ENCODE measurements at places on chromosomes 5 and 9. TPM values are rescaled to one million over a fixed set of nuclear protein-coding genes. Genes with fewer than 3 reads are reported as not detected.

ZFAND5 gene
- total RNA-seq: 183 TPM

ATP10B gene
- total RNA-seq: not detected

SREK1 gene
- 33.5 TPM for total RNA-seq

CFAP157 gene
- not detected for total RNA-seq

SNCB gene
- 0.44 TPM for total RNA-seq

CSF2 gene
- not detected for total RNA-seq

GRCh38 chr5:88404405-88404804 lies 135.8 kb upstream of the TMEM161B start:
- no peak for DNase-seq
- H3K4me3 ChIP-seq: no peak overlapping the region
- no peaks in the 10 kb centered on the region for H3K27me3 ChIP-seq
- H3K27ac ChIP-seq: no peak overlapping the region

- H3K4me1 ChIP-seq: peaks cover 82% of the 10 kb centered on the region
- peak overlapping the region; percentile 95 for H3K27ac ChIP-seq
These were observed 54.5 kb downstream of the ZNF366 start for GRCh38 chr5:72452515-72453245.

GRCh38 chr5:128144491-128144890 lies 60.9 kb downstream of the SLC12A2 start:
- no peak for DNase-seq
- no peak overlapping the region for H3K27ac ChIP-seq
- H3K4me1 ChIP-seq: no peaks in the 10 kb centered on the region
- no peaks in the 10 kb centered on the region for H3K27me3 ChIP-seq
- H3K36me3 ChIP-seq: peaks cover 37% of the 10 kb centered on the region

- DNase-seq: no peak
- no peaks in the 10 kb centered on the region for H3K27me3 ChIP-seq
- no peak overlapping the region for H3K4me3 ChIP-seq
- peaks cover 9% of the 10 kb centered on the region for H3K4me1 ChIP-seq
- no peak overlapping the region for H3K27ac ChIP-seq
These were observed 71.4 kb upstream of the CPEB4 start for GRCh38 chr5:173816728-173817127.

DNA sequence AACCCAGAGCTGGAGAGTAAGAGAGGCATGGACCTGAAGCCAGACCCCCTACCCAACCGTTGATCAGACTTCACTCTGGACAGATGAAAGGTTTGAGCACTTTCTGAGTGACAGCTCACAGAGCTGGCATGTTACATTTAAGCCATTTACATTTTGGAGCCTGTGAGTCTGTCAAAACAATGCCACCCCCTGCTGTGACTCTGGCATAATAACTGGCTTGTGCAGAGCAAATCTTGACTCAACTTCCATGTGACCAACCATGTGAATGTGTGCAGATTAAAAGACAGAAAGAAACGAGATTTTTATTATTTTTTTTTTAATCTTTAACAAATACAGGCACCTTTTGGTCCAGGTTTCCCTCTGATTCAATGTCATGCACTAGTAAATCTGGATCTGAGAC lies 48.5 kb downstream of the MFAP3 start:
- peaks cover 37% of the 10 kb centered on the region for H3K4me1 ChIP-seq
- H3K36me3 ChIP-seq: no peaks in the 10 kb centered on the region
- H3K27me3 ChIP-seq: no peaks in the 10 kb centered on the region
- no peak overlapping the region for H3K4me3 ChIP-seq
- DNase-seq: no peak

GRCh38 chr5:102737161-102737560 lies 17.9 kb upstream of the PAM start:
- no peak overlapping the region for H3K4me3 ChIP-seq
- no peaks in the 10 kb centered on the region for H3K36me3 ChIP-seq
- no peak overlapping the region for H3K27ac ChIP-seq
- no peaks in the 10 kb centered on the region for H3K4me1 ChIP-seq
- H3K27me3 ChIP-seq: no peaks in the 10 kb centered on the region
- DNase-seq: no peak

DNA sequence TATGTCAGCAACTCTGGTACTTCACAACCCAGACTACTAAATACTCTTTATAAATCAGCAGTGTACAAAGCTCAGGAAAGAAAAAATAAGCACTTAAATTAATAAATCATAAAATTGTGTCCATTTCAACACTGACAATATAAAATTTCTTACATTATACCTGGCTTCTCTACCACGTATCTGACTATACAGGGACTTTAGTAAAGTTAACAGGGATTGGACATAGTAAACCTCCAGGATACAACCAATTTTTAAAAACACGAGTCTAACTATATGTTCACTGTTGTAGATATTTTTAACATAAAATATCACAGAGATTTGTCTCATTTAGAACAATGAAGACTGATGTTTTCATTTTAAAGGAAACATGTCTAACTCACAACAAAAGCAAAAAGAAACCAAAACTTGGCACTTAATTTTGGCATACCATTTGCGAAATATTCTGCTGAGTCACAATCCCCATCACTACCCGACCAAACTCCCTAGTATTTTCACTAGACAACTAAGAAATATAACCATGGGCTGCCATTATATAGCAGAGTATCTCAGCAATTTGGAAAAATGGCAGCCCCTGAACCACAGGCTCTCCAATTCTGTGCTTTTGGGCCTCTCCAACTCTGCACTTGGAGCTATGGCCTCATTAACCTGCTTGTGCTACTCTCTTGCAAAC lies 14.4 kb downstream of the FAM169A start:
- no peaks in the 10 kb centered on the region for H3K36me3 ChIP-seq
- no peaks in the 10 kb centered on the region for H3K4me1 ChIP-seq
- H3K27ac ChIP-seq: no peak overlapping the region
- no peak overlapping the region for H3K4me3 ChIP-seq
- DNase-seq: no peak

DNA sequence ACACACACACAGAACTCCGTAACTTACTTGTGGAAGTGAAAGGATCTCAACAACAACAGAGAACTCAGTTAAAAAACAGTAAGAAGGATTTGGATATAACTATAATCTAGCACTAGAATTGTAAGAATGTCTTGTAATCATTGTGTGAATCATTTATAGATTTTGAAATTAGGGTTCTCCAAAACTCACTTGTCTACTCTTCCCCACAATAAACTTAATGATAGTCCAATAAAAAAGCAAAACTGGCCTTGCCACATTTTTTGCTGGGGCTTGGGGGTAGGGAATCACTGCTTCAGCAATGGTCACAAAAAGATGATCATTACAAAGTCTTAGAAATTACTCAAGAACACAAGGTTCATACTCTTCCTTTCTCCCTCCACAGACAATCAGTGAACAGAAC lies 8.8 kb downstream of the TBCA start:
- no peak for DNase-seq
- H3K4me1 ChIP-seq: peaks cover 59% of the 10 kb centered on the region
- H3K4me3 ChIP-seq: no peak overlapping the region
- H3K27me3 ChIP-seq: no peaks in the 10 kb centered on the region
- peaks cover 10% of the 10 kb centered on the region for H3K36me3 ChIP-seq

DNA sequence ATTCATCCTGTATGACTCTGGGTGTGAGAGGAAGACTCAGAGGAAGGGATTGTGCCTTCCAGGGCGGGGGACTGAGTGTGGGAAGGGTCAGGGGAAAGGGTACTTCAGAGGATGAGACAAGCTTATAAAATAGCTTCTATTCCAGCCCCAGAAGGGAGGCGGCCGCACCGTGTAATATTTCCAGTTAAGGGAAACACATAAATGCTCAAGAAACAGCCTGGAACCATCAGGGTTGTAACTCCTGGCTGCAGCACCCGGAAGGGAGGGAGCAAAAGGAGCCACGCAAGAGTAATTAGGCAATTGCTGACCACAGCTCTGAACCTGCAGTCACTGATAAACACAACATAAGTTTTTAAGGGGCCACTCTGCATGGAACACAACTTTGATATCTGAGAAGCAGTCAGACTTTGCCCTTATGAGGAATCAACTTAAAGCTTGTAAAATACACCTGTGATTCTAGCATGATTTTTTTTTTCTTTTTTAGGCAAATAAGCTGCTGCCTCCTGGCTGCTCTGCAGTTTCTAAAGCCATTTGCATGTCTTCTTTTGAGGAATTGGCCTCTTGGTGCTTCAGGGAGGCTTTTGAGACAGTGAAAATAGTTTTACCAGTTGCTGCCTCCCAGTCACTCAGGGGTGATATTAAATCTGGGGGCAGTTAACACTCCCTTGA lies 382.7 kb downstream of the ENC1 start:
- no peak overlapping the region for H3K4me3 ChIP-seq
- H3K4me1 ChIP-seq: peaks cover 20% of the 10 kb centered on the region
- peak overlapping the region; percentile 76 for H3K27ac ChIP-seq

GRCh38 chr9:127905788-127906191 lies 6.4 kb upstream of the ST6GALNAC6 start:
- peaks cover 53% of the 10 kb centered on the region for H3K4me1 ChIP-seq
- no peaks in the 10 kb centered on the region for H3K27me3 ChIP-seq
- no peak for DNase-seq
- peaks cover 22% of the 10 kb centered on the region for H3K36me3 ChIP-seq
- H3K4me3 ChIP-seq: no peak overlapping the region
- peak overlapping the region; percentile 88 for H3K27ac ChIP-seq

GRCh38 chr9:107929443-107929842 lies 439.9 kb upstream of the KLF4 start:
- H3K27ac ChIP-seq: no peak overlapping the region
- H3K4me1 ChIP-seq: peaks cover 4% of the 10 kb centered on the region
- H3K27me3 ChIP-seq: peaks cover 7% of the 10 kb centered on the region
- no peaks in the 10 kb centered on the region for H3K36me3 ChIP-seq

GRCh38 chr5:32339198-32339597 lies 26.5 kb upstream of the MTMR12 start:
- no peak overlapping the region for H3K4me3 ChIP-seq
- H3K27ac ChIP-seq: no peak overlapping the region
- no peaks in the 10 kb centered on the region for H3K4me1 ChIP-seq
- H3K36me3 ChIP-seq: no peaks in the 10 kb centered on the region

DNA sequence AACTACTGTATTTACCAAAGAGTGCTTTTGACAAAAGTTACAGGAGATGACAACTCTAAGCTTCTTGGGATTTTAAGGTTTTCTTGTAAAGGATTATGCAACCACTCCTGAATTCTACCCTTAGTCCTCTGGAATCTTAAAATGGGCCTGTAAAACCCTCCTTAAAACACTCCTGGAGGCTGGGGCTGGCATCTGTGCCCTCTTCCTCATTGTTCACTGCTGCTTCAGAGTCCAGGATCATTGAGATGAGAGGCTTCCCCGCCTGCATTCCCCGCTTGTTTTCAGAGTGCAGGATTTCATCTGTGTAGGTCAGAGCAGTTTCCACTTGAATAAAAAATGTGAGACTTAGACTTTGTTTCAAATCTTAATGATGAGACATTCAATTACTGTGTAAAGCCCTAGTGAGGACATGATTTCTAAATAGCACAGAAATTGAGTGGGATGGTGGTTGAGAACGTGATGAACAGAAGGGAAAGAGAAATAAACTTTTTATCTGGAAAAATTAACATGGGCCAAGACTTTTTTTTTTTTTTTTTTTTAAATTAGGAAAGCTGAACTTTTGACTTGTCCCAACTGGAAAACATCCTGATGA lies 40.4 kb downstream of the PCSK5 start:
- no peaks in the 10 kb centered on the region for H3K27me3 ChIP-seq
- H3K4me1 ChIP-seq: peaks cover 13% of the 10 kb centered on the region
- H3K36me3 ChIP-seq: peaks cover 9% of the 10 kb centered on the region
- H3K27ac ChIP-seq: no peak overlapping the region
- no peak overlapping the region for H3K4me3 ChIP-seq

DNA sequence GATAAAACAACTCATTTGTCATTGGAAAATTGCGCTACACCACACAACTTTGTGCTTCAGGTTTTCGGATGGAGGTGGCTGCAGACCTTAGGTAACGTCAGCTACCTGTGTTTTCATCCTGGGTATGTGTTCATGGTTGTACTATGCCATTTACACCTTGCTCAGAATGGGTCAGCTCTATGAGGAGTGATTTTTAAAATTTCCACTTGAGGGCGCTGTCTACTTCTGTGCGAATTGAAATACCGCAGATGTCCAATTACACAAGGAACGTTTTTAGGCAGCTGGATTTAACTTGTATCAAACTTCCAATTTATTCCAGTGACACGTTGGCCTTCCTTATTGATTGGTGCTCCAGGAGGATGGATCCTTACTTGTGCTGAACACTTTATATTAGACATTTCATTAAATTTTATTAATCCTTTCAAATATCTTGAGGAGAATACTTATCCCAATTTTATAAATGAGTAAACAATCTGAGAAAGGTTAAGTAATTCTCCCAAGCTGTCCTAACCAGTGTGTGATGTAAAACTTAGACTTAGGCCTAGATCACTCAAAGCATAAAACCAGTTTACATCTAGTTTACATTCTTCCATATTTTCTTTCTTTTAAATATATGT lies 23.4 kb downstream of the DMRTA1 start:
- H3K36me3 ChIP-seq: no peaks in the 10 kb centered on the region
- H3K4me1 ChIP-seq: no peaks in the 10 kb centered on the region
- no peak overlapping the region for H3K27ac ChIP-seq
- no peak for DNase-seq

- peaks cover under 1% of the 10 kb centered on the region for H3K4me1 ChIP-seq
- DNase-seq: no peak
- no peak overlapping the region for H3K27ac ChIP-seq
These were observed 26.3 kb downstream of the SIL1 start for GRCh38 chr5:139171779-139172404.
